Activated B cell treated with CpG ODN at 0.5 μM for 24 hours (primary cell): ENCODE measurements at places on chromosomes 2 and 18.

GRCh38 chr18:23101861-23102432 is 33.3 kb upstream of the CABLES1 start:
- H3K27me3 ChIP-seq: peaks cover 9% of the 10 kb centered on the region
- H3K4me1 ChIP-seq: no peaks in the 10 kb centered on the region
- no peaks in the 10 kb centered on the region for H3K36me3 ChIP-seq

DNA sequence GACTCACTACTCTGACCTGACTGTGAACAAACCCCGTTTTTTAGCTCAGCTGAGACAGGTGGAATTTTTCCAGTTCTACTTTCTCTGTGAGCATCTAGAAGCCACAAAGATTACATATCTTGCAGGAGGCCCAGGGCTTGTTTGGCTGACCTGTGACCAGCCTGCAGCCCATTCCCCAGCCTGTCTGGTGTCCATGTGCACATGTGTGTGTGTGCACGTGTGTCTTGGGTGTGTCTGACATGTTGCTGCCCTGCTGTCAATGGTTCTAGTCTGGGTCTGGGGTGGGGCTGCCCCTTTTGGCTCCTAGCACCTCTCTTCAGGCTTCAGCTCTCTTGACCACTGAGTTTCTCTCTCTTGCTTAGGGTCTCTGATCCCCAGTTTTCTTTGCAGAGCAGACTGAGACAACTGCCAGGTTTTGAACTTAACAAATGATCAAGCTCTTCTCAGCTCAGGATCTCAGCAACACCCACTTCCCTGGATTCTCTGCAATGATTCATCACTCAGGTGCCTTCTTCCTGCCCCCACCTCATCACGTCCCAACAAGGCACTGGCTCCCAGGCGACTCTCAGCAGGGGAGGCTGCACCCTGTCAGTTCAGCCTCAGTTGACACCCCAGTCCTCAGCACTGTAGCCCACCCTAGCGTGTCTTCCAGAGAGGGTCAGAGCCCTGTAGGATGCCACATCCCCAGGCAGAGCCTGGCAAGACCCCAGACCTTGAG is 130.3 kb downstream of the CELF4 start:
- H3K36me3 ChIP-seq: no peaks in the 10 kb centered on the region
- H3K4me1 ChIP-seq: no peaks in the 10 kb centered on the region
- H3K27ac ChIP-seq: no peak overlapping the region
- H3K27me3 ChIP-seq: peaks cover 8% of the 10 kb centered on the region

- H3K27me3 ChIP-seq: no peaks in the 10 kb centered on the region
- no peak for DNase-seq
- H3K4me1 ChIP-seq: peaks cover 93% of the 10 kb centered on the region
These were observed 10.1 kb downstream of the BCL2 start for GRCh38 chr18:63309422-63309821.

- H3K4me3 ChIP-seq: no peak overlapping the region
- no peaks in the 10 kb centered on the region for H3K36me3 ChIP-seq
- H3K27ac ChIP-seq: no peak overlapping the region
- H3K4me1 ChIP-seq: no peaks in the 10 kb centered on the region
These were observed 87.8 kb downstream of the LYPD1 start for GRCh38 chr2:132581991-132582738.

DNA sequence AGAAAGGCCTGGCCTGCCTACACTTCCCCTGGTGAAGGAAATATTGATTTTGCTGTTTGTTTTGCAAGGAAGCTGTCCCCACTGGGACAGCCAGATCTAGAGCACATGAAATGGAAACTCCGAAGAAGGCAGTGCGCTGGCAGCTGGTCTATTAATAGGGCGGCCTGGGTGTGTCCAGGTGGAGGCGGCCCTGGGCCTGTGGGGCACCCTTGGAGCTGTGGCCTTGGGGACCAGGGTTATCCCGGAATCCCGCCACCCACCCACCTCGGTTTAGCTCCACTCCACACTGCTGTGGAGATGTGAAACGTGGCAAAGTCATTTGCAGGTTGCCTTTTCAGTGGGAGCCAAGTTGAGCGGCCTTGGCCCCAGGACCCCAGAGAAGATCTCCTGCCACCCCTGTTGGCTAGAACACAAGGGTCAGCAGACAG is 204.3 kb downstream of the KLHL29 start:
- no peak overlapping the region for H3K27ac ChIP-seq
- H3K36me3 ChIP-seq: no peaks in the 10 kb centered on the region
- no peak for DNase-seq
- no peak overlapping the region for H3K4me3 ChIP-seq

GRCh38 chr2:80815259-80815658 is 510.7 kb upstream of the LRRTM1 start:
- H3K4me3 ChIP-seq: no peak overlapping the region
- H3K4me1 ChIP-seq: no peaks in the 10 kb centered on the region
- DNase-seq: no peak
- no peak overlapping the region for H3K27ac ChIP-seq

- no peak overlapping the region for H3K27ac ChIP-seq
These were observed 11.2 kb downstream of the SLC40A1 start for GRCh38 chr2:189569295-189569910.

- H3K4me3 ChIP-seq: no peak overlapping the region
- no peaks in the 10 kb centered on the region for H3K4me1 ChIP-seq
- no peak overlapping the region for H3K27ac ChIP-seq
- H3K27me3 ChIP-seq: peaks cover 14% of the 10 kb centered on the region
- H3K36me3 ChIP-seq: no peaks in the 10 kb centered on the region
- DNase-seq: no peak
These were observed 226.3 kb upstream of the HDAC4 start for GRCh38 chr2:239626961-239627592.

DNA sequence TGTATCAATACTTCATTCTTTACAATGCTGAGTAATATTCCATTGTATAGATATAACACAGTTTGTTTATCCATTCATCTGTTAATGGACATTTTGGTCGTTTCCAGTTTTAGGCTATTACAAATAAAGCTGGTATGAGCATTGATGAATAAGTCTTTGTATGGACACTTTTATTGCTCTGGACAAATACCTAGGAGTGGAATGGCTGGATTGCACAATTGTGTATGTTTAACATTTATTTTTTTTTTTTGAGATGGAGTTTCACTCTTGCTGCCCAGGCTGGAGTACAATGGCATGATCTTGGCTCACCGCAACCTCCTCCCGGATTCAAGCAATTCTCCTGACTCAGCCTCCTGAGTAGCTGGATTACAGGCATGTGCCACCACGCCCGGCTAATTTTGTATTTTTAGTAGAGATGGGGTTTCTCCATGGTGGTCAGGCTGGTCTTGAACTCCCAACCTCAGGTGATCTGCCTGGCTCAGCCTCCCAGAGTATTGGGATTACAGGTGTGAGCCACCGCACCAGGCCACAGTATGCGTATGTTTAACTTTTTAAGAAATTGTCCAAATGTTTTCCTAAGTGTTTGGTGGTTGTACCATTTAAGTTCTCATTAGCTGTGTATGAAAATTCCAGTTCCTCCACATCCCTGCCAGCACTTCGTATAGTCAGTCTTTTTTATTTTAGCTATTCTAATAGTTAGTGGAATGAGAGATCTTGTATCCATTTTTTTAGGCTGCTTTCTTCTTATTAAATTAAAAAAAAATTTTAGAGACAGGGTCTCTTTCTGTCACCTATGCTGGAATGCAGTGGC is 194.9 kb upstream of the HAAO start:
- H3K4me3 ChIP-seq: no peak overlapping the region
- no peaks in the 10 kb centered on the region for H3K36me3 ChIP-seq
- H3K27me3 ChIP-seq: peaks cover 1% of the 10 kb centered on the region
- no peak for DNase-seq
- no peaks in the 10 kb centered on the region for H3K4me1 ChIP-seq

DNA sequence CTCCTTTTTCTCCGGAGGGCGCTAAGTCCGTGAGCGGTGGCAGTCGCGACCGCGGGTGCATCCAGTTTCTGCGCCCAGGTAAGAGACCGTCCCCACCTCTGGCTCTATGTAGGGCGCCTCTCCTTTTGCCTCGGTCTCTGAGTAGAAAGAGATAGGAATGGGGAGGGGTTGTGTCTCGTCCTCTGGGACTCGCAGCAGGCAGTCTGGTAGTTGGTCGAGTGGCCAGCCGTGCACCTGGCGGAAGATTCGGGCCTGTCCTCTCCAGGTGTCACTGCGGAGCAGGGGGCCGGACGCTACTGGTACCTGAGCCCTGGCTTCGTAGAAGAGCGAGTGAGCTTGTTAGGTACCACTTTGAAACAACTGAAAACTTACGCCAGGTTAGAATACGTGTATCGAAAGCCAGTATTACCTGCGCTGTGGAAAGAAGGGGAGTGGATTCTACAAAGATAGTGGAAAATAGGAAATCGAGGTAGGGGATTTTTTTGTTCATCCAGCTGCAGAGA is 403 bp downstream of the MAP2 start:
- peak overlapping the region; percentile 87 for H3K4me3 ChIP-seq
- no peak overlapping the region for H3K27ac ChIP-seq
- no peaks in the 10 kb centered on the region for H3K36me3 ChIP-seq
- H3K4me1 ChIP-seq: peaks cover 24% of the 10 kb centered on the region

- no peaks in the 10 kb centered on the region for H3K27me3 ChIP-seq
- H3K27ac ChIP-seq: no peak overlapping the region
- no peak overlapping the region for H3K4me3 ChIP-seq
- DNase-seq: no peak
These were observed 88.1 kb downstream of the EIPR1 start for GRCh38 chr2:3289526-3289925.

- H3K4me1 ChIP-seq: peaks cover 84% of the 10 kb centered on the region
- no peak overlapping the region for H3K4me3 ChIP-seq
- H3K27me3 ChIP-seq: no peaks in the 10 kb centered on the region
- no peak for DNase-seq
These were observed 26.6 kb downstream of the RASGRP3 start for GRCh38 chr2:33503002-33503401.

- peaks cover 6% of the 10 kb centered on the region for H3K27me3 ChIP-seq
- no peak overlapping the region for H3K4me3 ChIP-seq
- DNase-seq: no peak
- H3K27ac ChIP-seq: no peak overlapping the region
These were observed 10.7 kb downstream of the LYPD1 start for GRCh38 chr2:132659331-132659730.

GRCh38 chr2:1612391-1613077 is 131.8 kb downstream of the PXDN start:
- peaks cover 68% of the 10 kb centered on the region for H3K4me1 ChIP-seq
- H3K36me3 ChIP-seq: no peaks in the 10 kb centered on the region
- H3K4me3 ChIP-seq: no peak overlapping the region
- H3K27ac ChIP-seq: no peak overlapping the region

GRCh38 chr18:45845410-45845809 is 19.9 kb downstream of the SIGLEC15 start:
- DNase-seq: no peak
- peaks cover 6% of the 10 kb centered on the region for H3K36me3 ChIP-seq
- no peak overlapping the region for H3K4me3 ChIP-seq
- H3K4me1 ChIP-seq: peaks cover 4% of the 10 kb centered on the region
- peaks cover 8% of the 10 kb centered on the region for H3K27me3 ChIP-seq

DNA sequence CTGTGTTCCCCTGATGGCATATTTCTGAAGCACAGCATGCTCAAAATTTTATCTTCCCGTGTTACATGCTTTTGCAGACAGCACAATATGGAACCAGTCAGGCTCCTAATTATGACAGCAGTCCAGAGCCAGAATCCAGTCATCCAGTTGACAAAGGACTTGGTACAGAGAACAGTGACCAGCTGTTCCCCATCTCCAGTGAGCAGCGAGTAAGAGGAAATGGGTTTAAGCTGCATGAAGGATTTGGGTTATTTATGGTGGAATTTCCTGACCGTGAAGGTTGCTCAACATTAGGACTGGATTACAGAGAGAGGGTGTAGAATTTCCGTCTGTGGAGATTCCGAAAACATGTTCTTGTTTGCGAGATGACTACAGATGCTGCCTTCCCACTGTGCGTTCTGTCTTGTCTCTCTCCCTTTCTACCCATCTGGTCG is 24.4 kb downstream of the SGPP2 start:
- no peak overlapping the region for H3K27ac ChIP-seq
- no peaks in the 10 kb centered on the region for H3K4me1 ChIP-seq
- H3K4me3 ChIP-seq: no peak overlapping the region
- no peaks in the 10 kb centered on the region for H3K36me3 ChIP-seq
- no peaks in the 10 kb centered on the region for H3K27me3 ChIP-seq

DNA sequence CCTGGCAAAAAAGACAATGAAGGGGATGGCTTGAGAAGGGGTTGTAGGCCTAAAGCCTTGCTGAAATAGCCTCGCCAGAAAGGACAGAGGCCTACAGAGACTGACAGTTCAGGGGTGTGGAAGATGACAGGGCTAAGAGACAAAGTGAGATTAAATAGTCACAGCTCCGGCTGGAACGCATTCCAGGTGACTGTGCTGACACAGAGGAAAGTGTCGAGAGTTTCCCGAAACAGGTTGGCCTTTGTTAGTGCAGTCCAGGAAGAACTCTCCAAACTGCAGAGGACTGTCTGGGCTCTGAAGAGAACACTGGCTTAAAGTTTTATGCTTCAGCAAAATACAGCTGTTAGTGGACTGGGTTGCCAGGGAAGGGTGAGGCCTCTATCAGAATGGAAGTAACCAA is 52.8 kb downstream of the METTL4 start:
- no peak overlapping the region for H3K4me3 ChIP-seq
- no peaks in the 10 kb centered on the region for H3K36me3 ChIP-seq
- DNase-seq: no peak
- H3K27ac ChIP-seq: no peak overlapping the region
- peaks cover 16% of the 10 kb centered on the region for H3K4me1 ChIP-seq

DNA sequence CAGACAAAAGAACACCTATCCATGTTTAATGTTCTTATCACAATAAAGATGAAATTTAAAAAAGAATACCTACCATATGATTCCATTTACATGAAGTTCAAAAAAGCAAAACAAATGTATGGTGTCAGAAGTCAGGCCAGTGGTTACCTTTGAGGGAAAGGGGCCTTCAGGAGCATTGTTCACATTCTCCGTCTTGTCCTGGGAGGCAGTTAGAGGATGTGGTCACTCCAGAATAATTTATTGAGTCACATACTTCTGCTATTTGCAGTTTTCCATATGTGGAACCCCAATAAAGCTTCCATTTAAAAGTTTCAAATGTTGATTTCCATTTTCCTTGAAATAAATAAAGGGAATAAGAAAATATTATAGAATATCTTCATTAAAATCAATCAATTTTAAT is 41.6 kb upstream of the POU3F3 start:
- no peak for DNase-seq
- no peaks in the 10 kb centered on the region for H3K36me3 ChIP-seq
- H3K4me1 ChIP-seq: no peaks in the 10 kb centered on the region
- no peak overlapping the region for H3K27ac ChIP-seq
- peaks cover 4% of the 10 kb centered on the region for H3K27me3 ChIP-seq
- no peak overlapping the region for H3K4me3 ChIP-seq

DNA sequence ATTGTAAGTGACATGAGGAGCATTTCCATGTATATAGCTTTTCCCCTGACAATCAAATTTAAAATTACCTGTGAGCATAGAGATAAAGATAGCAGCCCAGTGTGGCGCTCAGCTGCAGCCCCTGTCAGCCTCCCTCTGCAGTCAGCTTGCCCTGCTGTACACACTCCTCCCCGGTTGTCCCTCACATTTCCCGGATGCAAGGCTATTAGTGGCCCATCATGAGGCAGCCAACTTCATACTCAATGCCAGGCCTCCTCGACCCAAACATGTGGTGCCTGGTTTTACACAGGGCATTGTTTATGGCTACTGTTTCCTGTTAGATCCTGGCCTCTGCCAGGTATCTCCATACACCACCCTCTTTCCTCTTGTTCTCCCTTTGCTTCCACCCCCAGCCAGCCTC is 116.1 kb upstream of the SH3BP4 start:
- H3K4me1 ChIP-seq: no peaks in the 10 kb centered on the region
- DNase-seq: no peak
- no peak overlapping the region for H3K4me3 ChIP-seq
- H3K27me3 ChIP-seq: peaks cover 14% of the 10 kb centered on the region
- H3K36me3 ChIP-seq: no peaks in the 10 kb centered on the region

GRCh38 chr2:67694445-67694844 is 297.3 kb downstream of the ETAA1 start:
- no peaks in the 10 kb centered on the region for H3K36me3 ChIP-seq
- H3K4me3 ChIP-seq: no peak overlapping the region
- DNase-seq: no peak
- H3K27ac ChIP-seq: no peak overlapping the region
